AG20443 (cell line): ENCODE measurements at places on chromosomes 7 and 10.
A peak's percentile ranks its signal among the peaks of the same experiment; 100 is the strongest.

- DNase-seq: no peak
These were observed 511.0 kb downstream of the XPNPEP1 start for GRCh38 chr10:109412353-109412752.

DNA sequence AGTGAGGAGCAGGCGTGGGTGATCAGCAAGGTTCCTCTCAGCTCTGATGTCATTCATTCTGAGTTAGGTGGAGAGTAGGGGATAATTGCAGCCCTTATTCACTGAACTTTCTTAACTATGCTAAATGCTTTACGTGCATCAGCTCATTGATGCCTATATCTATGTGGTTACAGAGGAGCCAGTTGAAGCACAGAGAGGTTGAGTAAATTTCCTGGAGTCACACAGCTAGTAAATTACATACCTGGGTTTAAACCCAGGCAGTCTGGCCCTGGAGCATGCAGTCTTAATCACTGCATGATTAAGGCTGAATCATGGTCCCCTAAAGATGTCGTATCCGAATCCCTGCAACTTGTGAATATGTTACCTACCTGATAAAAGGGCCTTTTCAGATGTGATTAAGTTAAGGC lies 99.6 kb downstream of the GRK5 start:
- no peak for DNase-seq

GRCh38 chr7:45881759-45882464 lies 6.4 kb upstream of the IGFBP1 start:
- peak; percentile 92 for DNase-seq

- DNase-seq: no peak
These were observed 47.3 kb downstream of the CREB3L2 start for GRCh38 chr7:137954614-137955013.
